ENCODE measurements at places on chromosomes 13 and 19.

GRCh38 chr19:50982186-50982585 lies 1.5 kb downstream of the KLK7 start:
- DNase-seq = no peak

GRCh38 chr19:29514525-29515232 lies 11.1 kb upstream of the VSTM2B start:
- DNase-seq = no peak

DNA sequence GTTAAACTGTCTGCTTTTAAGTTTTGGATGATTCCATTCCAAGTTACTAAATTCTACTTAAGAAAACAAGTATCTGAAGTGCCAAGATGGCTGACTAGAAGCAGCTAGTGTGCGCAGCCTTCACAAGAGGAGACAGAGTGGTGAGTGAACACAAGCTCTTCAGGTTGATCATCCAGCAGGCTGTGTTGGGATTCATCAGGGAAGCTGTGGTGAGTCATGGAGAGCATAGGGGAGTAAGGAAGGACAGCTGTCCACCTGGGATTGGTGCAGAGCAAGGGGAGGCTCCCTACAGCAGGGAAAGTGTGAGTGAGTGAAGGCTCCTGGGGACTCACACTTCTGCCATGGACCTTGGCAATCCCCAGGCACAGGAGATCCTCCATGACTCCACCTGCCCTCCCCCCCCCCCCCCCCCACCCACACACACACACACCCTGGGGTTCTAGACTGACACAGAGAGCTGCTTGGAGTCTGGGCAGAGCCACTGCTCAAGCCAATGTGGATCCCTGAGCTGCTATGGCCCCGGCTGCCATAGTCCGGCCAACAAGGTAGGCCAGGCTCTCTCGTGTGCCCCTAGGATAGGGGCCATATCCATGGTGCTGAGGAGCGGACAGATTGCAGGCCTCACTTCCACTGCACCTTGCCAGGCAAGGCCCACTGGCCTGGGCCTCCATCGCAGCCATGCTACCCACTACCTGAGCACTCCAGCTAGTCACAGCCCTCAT lies 23.5 kb downstream of the SLC25A15 start:
- no peak for DNase-seq

DNA sequence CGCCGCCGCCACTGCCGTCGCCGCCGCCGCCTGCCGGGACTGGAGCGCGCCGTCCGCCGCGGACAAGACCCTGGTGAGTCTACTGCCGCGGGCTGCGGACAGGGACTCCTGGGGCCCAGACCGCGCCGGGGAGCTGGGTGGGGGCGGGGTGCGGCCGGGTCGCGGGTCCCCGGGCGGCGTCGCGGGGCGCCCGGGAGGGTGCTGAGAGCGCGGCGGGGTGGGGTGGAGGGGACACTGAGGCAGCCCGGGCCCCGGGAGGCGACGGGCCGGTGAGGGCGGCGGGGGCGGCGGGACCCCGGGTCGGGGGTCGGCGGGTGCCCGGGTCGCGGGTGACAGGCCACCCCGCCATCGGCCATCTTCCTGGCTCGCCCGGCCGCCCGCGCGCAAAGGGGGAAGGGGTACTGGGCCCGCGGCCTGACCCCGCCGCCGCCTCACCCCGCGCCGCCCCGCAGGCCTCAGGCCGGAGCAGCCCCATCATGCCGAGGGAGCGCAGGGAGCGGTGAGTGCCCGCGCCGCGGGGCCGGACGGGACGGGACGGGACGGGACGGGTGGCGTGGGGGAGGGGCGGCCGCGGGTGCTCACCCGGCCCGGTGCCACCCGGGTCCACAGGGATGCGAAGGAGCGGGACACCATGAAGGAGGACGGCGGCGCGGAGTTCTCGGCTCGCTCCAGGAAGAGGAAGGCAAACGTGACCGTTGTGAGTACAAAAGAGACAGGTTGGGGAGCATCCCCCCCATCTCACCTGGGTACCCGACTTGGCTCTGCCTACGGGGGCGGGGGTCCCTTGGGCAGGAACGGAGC lies 489 bp downstream of the CCNE1 start:
- DNase-seq = no peak

- no peak for DNase-seq
Observed at GRCh38 chr19:8612807-8613171, 2.3 kb upstream of the ADAMTS10 start.

GRCh38 chr13:111216166-111216960 lies 101.3 kb downstream of the ARHGEF7 start:
- DNase-seq = no peak

DNA sequence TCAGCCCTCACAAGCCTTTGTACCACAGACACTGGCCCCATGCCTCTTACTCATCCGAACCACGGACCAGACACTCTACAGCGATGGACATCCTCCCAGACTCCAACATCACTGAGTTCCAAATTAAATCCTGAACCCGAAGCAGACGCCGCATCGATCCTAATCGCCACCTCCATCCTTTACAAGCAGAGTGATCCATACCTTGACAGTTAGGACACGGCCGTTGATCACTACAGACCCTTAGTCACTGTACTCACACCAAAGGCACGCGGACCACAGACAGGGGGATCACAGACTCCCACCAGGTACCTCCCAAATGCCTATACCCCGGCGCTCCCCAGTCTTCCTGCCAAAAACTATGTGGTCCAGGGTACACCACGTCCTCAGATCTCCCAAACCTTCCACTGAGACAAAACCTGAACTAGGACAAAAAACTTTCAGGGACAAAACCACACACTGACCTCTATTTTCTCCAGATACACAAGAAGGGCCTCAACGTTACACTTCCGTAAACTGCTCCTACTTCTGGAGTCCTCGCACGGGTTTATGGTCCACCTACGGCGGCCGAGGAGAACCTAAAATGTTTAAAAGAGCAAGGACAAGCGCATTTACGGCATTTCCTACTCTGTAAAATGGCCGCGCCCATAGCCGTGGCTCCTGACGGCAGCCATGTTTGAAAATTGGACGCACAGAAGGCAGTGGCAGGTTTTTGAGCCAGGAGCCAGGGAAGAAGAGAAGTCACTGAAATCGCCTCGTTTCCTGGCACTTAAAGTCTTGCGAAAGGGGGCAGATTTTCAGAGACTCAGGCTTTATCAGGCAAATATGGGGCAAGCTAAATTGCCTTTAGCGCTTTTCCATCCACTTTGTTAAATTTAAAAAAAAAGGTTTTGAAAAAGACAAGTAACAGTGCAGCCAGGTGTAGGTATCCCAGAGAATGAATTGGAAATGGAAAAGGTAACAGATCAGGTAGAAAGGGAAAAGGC lies at the start of gene ZNF350:
Gene ZNF350, minus strand, starts transcription at position 532 of the 983 bp plus-strand sequence. CDS start 12,480 bp downstream, outside the sequence.
- peak; percentile 75 for DNase-seq

DNA sequence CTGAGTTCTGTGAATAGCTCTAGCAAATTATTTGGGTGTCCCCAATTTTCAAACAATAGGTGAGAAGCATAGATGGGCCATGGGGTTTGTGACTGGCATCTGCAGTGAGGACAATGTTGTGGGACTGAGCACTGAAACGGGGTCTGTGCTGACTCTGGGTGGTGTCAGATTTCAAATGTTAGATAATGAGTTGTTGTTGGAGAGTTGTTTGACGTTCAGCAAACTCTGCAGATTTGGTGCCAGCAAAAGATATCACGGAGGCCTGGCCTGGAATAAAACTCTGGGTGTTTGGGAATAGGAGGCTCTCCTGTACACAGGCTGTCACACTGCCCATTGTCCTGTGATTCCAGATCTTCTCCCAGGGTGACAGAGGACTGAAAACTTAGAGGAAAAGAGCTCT lies 2.9 kb downstream of the ZNF90 start:
- no peak for DNase-seq

GRCh38 chr13:20197361-20197834 lies 4.7 kb upstream of the GJB2 start:
- no peak for DNase-seq

- no peak for DNase-seq
Observed at GRCh38 chr13:23947893-23948292, 50.6 kb upstream of the C1QTNF9B start.

GRCh38 chr19:27793128-27793643 lies 1419.8 kb downstream of the UQCRFS1 start:
- no peak for DNase-seq

DNA sequence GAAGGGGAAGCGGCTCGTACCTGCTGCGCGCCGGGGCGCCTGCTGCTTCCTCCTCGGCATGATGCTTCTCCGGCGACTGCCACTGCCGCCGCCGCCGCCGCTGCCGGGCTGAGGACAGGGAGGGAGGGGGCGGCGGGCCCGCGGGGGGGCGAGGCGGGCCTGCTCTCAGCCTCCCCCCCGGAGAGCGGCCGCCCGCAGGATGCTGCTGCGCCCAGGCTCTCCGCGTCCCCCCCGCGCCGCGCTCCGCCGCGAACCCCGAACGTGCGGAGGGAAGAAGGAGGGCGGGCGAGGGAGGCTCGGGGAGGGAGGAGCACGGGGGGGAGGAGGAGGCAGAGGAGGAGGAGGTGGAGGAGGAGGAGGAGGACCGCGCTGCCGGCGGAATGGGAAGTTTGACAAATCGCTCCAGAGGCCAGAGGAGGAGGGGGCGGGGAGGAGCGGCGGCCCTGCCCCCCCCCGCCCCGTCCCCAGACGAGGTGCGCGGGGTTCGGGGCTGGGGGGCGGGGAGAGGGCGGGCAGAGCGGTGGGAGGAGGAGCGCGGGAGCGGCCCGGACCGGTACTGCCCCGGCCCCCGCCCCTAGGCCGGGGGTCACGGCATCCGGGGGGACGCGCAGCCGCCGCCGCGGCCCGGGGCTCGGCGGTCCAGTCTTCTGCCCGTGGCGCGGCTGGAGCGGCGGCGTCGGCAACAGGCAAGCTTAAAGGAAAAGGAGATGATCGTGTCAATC lies at the start of gene TSHZ3:
Gene TSHZ3, minus strand, starts transcription at position 277 of the 722 bp plus-strand sequence. Its CDS starts 217 bp downstream, at position 60.
- peak; percentile 43 for DNase-seq

GRCh38 chr19:5890099-5890498 lies 13.5 kb downstream of the NDUFA11 start:
- DNase-seq = no peak

GRCh38 chr19:31515931-31516330 lies 166.7 kb upstream of the TSHZ3 start:
- no peak for DNase-seq

DNA sequence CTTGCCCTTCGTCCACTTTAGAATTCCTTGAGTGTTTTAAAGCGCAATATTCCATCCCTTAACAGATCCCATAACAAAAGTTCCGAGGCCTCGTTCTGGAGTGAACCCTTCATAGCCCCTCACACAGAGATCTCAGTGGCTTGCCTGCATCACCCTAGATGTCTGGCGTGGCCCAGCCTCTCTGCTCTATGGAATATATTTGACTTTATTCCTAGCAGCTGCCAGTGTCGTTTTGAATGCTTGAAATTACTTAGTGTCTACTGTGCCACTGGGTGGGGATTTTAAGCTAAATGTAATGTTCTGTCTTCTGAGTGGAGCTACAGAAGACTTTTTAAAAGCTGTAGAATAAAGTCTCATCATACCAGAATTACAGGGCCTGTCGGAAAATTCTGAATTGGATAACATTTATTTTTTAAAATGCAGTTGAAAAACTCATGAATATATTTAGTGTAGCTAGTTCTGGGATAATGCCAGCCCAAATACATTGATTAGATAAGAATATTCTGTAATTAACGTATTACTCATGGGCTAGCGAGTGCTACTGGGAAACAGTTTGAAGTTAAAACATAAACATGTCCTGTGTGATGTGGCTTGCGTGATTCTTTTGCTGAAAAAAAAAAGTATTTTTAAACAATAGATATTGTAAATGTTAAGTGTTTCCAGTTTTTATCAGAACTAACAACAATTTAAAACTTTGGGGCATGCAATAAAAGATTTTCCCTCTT lies 111.8 kb downstream of the ESD start:
- no peak for DNase-seq

DNA sequence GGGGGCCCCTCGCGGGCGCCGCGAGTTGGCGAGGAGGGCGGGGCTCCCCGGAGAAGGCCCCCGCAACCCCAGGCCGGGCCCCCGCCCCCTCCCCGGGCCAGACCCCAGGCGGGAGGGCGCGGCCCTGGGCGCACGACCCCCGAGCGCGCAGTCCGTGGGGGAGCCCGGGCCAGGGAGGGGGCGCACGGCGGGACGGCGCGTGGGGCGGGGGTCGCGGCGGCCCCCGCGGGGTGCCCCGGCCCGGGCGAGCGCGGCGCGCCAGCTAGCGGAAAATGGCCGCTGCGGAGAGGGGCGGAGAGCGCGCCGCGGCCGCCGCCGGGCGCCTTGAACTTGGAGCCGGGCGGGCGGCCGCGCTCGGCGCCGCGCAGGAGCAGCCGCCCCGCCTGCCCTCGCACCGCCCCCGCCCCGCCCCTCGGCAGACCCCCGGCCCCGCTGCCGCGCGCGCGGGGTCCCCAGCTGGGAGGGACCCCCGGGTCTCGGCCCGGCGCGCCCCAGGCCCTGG lies 6.4 kb upstream of the NFIC start:
- DNase-seq = no peak

- no peak for DNase-seq
Observed at GRCh38 chr13:33256148-33256840, 29.3 kb downstream of the STARD13 start.

- DNase-seq = no peak
Observed at GRCh38 chr13:79919091-79919490, 421.8 kb downstream of the SPRY2 start.

DNA sequence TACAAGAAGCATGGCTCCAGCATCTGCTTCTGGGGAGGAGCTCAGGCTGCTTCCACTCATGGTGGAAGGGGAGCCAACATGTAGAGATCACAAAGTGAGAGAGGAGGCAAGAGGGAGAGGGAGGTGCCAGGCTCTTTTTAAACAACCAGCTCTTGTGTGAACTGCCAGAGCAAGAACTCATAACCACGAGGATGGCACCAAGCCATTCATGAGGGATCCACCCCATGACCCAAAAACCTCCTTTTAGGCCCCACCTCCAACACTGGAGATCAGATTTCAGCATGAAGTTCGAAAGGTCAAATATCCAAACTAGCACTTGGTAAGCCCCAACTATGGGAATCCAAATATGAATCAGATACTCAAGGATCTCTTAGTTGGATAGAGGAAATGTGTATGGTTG lies 131.2 kb downstream of the RXFP2 start:
- DNase-seq = no peak

- DNase-seq = no peak
Observed at GRCh38 chr13:26968431-26969341, 202.9 kb downstream of the USP12 start.

DNA sequence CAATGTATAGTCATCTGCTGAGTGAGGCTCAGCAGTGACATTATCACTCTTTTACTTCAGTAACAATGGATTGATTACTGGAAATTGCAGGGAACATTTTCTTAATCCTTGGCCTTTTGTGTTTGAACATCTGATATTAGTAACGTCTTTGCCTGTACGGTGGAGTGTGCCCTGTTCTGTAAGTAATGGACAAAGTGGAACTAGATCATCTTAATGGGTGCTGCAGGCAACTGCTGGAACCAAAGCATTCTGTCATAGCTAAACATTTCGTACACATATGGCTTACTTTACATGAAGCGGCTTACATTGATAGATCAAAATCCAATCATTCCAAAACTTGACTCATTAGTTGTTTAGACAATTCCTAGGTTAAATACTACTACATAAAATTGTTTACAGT lies 114.1 kb downstream of the MYO16 start:
- DNase-seq = no peak

DNA sequence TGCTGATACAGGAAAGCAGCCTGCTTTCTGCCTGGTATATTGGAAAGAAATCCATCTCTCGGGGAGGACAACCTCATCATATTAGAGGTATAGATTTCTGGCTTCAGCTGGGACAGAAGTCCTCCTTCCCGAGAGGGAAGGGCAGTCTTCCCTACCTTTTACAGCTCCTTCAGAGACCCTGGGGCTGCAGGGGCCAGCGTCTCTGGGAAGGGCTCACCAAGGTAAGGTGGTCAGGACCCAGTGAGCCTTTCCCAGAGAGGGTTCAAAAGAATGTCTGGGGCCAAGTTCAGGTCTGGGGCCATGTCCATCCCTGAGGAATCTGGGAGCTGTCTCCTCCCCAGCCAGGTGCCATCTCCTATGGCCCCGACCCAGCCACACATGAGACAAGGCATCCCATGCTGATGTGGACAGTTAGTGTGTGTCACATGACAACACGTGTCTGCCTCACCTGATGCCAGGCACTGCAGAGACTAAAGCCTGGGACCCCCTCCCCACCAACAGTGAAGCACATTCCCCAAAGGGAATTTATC lies 136.4 kb downstream of the URI1 start:
- DNase-seq = no peak

Measured in neural crest cell (in vitro differentiated cells).